ENCODE measurements at places on chromosomes 4 and X.

DNA sequence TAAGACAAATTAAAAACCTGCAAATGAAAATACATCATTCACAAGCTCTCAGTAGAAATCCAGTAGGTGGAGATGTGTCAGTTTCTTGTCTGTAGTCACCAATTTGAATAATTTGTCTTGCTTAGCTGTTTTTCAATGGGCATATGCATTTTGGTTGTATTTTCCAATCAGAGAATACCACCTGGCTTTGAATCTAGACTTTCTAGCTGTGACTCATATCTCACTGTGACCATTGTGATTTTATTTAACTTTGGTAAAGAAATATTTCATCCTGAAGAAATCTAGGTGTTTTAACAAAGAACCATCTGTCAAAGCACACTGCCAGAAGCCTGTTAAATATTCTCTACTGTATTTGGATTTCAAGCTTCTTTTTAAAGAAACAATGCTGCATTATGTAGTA, 1650.6 kb upstream of the IGFBP7 start:
- DNase-seq: no peak

DNA sequence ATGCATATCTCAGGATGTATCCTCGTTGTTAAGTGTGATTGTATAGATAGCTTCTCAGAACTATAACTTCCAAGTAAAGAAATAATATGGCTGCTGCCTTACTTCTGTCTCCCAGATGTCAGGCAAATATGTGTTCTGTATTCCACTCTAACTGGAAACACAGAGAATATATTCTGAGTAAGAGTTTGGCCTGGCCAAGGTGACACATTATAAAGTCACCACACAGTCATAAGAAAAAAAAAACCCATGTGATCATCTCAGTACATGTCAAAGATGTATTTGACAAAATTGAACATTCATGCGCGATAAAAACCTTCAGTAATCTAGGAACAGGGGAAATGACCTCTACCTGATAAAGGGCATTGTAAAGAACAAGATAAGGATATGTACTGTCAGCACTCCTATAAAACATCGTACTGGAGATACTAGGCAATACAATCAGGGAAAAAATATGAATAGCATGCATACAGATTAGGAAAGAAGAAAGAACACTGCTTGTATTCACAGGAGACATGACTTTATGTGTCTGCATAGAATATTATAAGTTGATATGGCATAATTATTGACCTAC, 207.1 kb downstream of the ZNF330 start:
- DNase-seq: no peak

DNA sequence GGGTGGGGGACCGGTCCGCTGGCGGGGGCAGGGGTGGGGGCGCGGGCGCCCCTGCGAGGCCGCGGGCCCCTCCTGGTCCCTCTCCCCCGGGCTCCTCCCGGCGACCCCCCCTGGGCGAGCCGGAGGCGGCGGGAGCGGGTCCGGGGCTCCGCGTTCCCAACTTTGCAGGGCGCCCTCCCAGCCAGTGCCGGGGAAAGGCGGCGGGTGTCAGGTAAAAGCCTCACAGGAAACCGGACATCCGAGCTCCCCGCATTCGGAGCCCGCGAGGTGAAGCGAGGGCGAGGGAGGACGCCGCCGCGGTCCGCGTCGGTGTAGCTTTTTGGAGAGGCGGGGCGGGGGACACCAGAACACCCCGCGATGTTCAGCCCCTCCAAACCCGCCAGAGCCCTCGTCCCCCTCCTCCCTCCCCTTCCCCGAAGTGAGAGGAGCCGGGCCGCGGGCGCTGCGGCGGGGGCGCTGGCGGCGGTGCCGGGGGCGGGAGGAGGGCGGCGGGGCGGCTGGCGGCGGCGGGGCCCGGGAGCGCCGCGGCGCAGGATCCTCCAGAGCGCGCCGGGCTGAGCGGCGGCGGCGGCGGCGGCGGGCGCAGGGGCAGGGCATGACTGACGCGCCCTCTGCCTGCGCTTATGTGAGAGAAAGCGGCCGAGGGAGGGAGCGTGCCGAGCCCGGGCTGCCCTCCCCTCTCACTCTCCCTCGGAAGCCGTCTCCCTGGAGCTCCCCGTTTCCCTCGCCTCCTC, at the start of gene VEGFC:
Gene VEGFC (minus strand): TSS at position 597 of the 734 bp plus-strand sequence. CDS start 611 bp downstream, outside the sequence.
- DNase-seq: no peak

GRCh38 chr4:186013419-186014186, 55.4 kb upstream of the TLR3 start:
- DNase-seq: no peak

GRCh38 chr4:139207247-139207646, 30.2 kb upstream of the ELF2 start:
- no peak for DNase-seq

GRCh38 chr4:69970071-69970470, 4.5 kb upstream of the CSN2 start:
- no peak for DNase-seq

- no peak for DNase-seq
Measured at GRCh38 chr4:59161249-59161648, 2038.9 kb upstream of the ADGRL3 start.

DNA sequence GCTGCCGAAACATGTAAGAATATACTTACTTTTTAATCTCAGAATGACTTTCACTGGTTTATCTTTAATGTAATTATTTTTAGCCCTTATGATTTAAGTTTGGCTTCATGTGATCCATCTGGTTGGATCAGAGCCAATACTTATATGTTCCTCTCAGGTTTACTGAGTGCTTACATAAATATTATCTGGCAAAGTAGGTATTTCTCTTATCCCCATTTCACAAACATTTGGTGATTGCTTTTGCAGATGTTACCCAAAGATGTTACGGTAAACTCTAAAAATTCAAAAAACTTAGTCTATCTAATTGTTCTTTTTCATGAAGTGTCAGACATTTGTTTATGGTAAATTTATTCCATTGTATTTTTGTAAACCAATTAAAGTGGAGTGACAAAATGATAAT, 115.0 kb upstream of the TLL1 start:
- no peak for DNase-seq

DNA sequence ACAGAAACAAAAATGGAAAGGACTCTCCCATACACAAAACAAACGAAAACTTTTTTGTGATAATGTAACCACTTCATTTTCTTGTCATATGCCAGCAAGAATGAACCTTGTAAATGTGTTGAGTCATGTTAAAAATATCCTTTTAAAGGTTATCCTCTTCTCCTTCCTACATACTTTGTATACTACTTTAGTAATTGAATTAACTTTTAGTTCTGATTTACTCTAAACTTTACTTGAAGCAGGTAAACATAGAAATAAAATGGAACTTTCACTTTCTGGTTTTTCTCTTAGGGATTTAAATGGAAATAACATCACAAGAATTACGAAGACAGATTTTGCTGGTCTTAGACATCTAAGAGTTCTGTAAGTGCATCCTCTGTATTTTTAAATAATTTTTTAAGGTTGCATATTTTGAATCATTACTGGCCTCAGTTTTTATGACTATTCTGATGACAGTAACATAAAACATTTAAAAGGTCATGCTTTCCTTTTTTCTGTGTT, 4.7 kb downstream of the SLIT2 start:
- no peak for DNase-seq

DNA sequence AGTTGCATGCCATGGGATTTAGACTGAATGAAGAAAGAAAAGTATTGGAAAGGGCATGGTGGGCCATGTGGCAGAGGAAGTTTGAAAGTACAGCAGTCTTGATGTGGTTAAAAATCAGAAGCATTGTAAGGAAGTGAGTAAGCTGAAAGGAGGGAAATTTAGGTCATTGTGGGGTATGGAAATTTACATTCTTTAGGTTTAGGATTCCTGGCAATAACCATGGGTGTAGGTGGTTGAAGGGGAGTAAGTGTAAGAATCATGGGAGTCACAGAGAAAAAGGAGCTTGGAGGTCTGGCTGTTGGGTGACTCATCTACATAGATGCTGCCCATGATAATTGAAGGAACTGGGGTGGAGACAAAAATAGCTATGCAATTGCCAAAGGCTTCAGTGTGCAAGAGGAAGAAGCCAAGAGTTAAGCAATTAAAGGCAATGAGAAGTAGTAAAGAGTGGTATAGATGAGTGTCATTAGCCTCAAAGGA, 243.8 kb upstream of the LDB2 start:
- no peak for DNase-seq

GRCh38 chr4:8427262-8427661, 13.3 kb downstream of the ACOX3 start:
- DNase-seq: no peak

GRCh38 chrX:47297874-47298273, 65.1 kb downstream of the USP11 start:
- DNase-seq: no peak

- no peak for DNase-seq
Measured at GRCh38 chr4:55355555-55355954, 9.5 kb downstream of the SRD5A3 start.

DNA sequence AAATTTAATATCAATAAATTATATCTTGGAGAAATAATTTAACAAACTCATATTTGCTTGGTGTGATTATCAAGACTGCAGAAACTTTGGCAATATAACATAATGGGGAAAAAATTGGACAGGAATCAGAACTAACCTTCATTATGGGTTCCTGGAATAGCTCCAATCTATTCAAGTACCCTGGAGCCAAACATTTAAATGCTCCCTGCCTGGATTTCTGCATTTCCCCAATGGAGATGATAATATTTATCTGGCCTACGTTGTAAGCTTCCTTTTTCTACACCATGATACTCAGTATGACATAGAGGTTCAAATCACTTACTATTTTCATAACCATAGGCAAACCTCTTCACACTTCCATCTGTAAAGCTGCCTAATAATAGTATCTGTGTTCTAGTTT, 326.8 kb downstream of the TRIML1 start:
- peak; percentile 74 for DNase-seq

DNA sequence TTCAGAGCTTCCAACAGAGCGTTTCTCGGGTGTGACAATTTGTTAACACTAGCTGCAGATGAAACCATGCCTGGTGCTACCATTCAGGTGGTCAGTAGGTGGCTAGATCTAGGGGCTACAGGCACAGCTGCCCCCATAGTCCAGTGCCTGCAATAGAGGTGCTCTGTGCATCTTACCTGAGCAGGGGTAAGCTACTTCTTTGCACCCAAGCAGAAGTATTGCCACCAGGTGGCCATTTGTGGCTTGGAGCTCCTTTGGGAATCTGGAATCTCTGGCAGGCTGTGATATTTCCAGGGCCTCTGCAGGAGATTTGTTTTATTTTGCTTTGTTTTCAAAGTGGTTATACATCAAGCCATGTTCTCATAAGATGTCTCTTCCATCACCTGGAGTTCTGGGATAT, 170.7 kb upstream of the PUDP start:
- no peak for DNase-seq

DNA sequence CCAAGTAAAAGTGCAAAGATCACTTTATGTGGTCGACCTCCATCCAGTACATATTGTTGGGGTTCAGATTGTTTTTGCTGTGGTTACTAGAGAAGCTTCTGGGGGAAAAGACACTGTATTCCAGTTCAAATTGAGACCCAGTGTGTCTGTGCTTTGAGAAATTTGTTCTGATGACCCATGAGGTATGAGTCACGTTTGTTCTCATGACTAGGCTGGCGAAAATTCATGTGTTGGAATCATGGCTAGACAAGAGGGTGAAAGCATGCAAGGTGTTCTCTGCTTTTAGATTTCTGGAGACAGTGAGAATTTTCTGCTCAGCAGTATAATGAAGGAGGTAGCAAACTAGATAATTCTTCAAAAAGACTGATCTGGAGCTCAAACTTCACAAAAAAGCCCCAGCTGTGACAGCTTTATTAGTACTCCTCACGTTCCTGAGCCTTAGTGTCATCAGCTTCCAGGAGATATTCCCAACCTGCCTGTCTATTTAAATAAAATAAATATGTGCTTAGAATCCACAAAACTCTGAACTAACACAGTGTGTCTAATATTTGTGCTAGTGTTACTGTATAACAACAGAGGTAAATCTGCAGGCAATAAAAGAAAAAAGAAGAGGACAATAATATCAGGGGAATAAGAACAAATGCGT, 24.4 kb upstream of the FAM47B start:
- DNase-seq: no peak

- DNase-seq: no peak
Measured at GRCh38 chr4:159162576-159162975, 59.7 kb downstream of the RAPGEF2 start.

GRCh38 chr4:5033281-5033841, 14.1 kb upstream of the CYTL1 start:
- no peak for DNase-seq

DNA sequence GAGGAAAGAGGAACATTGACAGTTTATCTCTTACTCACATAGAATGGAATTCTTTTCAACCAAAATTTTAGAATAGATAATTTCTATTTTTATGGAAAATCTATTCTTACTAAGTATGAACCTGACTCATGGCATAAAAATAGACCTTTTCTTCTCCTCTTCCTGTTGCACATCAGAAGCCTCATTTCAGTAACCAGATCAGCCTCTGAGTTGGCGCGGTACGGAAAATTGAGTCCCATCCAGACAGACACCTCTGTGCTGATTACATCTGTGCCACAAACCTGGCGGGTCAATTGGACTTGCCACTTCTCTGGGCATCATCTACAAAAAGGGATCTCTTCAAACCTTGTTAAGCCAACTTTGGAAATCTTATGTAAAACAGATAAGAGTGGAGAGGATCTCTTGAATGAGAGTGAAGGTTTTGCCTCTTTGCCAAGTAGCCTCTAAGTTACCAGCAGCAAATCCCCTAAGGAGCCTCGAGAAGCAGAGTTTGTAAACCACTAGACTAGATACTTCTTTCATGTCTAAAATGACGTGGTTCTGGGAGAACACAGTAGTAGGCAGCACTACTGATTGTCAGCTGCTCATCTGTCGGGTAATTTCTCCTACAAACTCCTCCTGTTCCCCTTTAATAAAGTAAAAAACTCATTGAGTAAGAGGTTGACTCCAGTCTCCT, 37.4 kb downstream of the TENM3 start:
- DNase-seq: no peak

DNA sequence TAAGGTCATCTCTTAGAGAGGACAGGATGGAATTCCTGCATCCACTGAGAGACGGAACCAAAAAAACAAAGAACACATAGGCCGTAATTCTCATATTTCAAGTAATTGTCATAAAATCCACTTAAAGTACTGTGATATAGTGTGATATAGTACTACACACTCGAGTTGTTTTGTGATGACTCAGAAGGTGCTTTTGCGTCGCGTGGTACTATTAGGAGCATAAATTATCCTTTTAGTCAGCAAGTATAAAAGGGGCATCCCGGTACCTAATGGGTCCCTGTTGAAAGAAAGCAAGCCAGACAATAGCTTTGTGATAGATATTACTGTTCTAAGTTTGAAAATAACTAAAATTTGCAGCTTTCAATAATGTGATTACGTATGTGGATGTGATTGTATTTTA, 55.3 kb downstream of the GPR143 start:
- DNase-seq: no peak

All from NCI-H2029 (cell line).